ENCODE measurements at places on chromosomes 2 and 18.
A peak's percentile ranks its signal among the peaks of the same experiment; 100 is the strongest.

- DNase-seq: no peak
Observed at GRCh38 chr18:46378126-46378863, 274.1 kb downstream of the HAUS1 start.

DNA sequence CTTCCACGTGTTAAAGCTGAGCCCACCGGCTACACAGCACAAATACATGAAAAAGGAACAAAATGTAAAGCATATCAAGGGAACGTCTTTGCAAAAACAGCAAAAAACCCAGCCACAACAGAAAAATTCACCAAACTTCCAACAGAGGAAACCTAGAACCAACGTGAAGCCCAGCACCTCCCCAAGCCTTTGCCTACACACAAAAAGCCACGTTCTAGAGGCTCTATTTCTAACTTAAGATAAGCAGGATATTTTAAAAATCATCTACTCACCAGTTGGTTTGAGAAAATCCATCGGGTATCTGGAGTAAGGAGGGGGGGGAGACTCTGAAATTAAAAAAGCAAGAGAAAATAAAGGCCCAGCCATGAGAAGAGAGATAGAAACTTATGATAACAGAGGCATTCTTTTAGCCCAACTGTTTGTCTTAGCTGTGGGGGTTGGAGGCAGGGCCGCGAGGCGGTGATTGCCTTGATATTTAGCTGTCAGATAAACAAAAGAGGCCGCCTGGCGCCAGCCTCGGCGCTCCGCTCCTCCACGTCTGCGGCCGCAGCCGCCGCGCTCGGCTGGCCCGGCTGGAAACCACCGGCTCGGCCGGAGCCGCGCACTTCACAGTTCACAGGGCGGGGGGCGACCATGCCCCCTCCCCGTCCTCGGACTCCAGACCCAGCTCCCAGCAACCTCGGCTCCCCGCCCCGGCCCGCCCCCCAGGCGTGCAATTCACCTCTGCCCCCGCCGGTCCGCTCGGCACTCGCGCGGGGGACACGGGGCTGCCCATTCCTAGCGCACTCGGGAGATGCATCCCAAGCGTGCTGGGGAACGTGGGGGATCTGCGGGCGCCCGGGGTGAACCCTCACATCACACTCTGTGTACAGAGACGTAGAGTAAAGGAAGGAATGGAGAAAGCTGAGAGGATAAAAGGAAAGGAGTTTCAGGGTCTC is 2.4 kb downstream of the SMAD7 start:
- peak; percentile 87 for DNase-seq

DNA sequence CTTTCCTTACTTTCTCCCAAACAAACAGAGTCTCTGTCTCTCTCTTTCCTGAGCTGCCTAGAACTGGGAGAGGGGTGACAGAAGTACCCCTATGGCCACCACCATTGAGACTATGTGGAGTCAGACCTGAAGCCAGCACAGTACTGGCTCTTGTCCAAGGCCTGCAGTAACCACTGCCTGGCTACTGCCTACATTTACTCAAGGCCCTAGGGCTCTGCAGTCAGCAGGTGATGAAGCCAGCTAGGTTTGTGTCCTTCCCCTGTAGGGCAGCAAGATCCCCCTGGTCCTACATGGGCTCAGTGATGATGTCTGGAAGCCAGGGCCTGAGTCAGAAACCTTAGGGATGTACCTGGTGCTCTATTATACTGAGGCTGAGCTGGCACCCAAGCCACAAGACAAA is 12.2 kb downstream of the MYO3B start:
- no peak for DNase-seq

GRCh38 chr2:233989221-233989858 is 61.2 kb upstream of the SPP2 start:
- DNase-seq: no peak

GRCh38 chr2:204888222-204888621 is 342.9 kb downstream of the PARD3B start:
- no peak for DNase-seq

DNA sequence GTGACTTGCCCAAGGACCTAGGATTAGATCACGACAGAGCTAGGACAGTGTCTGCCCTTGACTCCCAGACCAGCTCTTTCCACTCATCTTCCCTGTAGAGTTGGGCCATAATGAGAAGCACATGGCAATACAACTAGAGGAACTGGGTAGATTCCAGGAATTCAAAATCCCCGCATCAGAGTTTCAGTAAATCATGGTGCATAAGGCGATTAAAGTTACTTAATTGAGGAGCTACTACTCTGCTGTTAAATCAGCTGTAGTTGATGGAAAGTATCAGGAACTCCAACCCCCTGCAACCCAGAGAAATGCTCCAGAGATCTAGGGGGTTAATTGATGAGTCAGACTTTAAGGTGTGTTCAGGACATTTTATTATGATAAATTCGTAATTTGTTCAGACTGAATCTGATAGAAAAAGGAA is 5.7 kb downstream of the ANTXR1 start:
- DNase-seq: no peak

DNA sequence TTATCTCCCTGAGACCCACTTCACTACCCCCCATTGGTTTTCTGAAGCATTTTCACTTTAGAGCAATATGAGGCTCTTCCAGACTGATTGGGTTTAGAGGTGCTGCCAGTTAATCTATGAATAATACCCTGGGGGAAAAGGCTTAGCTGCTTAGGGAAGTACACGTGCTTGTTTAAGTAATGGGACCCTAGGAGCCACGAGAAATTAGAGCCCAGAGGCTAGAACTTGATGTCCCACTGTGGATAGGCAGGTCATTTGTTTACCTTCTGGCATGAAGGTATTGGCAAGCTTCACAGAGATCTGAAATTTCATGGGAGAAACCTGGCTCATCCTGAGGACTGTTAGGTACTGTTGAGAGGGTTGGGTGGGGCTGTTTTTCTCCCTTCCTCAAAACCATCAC is 59.7 kb downstream of the CLIP4 start:
- no peak for DNase-seq

DNA sequence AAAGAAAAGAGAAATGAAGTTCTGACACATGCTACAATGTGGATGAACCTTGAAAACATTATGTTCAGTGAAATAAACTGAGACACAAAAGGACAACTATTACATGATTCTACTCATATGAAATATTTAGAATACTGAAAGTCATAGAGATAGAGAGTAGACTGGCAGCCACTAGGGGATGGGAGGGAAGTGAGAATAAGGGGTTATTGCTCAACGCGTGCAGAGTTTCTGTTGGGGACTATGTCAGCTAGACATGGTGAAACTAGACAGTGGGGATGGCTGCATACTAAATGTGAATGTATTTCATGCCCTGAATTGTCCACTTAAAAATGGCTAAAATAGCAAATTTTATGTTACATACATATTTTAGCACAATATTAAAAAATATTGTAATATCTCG is 108.7 kb upstream of the ATL2 start:
- DNase-seq: no peak

DNA sequence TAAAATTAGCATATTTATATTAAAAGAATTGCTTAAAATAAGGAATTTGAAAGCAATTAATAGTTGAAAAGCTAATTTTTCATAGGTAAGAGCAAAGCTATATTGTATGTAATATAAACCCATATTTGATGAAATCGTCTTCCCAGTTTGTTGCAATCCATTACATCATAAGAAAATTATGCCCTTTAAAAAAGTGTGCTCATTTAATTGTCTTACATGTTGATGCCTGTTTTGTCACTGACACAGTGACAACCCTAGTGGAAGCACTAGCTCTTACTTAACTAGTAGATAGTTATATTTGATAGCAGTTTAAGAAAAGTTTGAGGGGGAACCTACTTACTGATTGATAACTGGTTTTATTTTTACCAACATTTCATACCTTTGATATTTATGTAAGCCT is 30.0 kb upstream of the IL18RAP start:
- no peak for DNase-seq

- no peak for DNase-seq
Observed at GRCh38 chr18:29080946-29081345, 904.0 kb upstream of the CDH2 start.

DNA sequence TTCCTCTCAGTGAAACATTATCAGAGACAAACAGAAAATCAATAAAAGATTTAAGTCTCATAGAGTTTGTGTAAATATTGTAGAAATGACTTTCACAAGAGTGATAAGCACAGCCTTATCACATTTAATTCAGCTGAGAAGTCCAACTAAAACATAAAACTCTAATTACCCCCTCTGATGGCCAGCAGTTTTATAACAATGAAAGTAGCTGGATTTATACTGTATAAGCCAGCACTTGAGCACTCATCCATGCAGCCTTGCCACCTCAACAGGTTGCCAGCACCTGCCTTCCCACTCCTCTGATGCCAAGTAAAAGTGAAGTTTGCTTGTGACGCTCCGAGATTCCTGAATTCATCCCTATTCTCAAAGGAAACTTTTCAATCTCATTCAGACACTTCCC is 103.0 kb upstream of the STK39 start:
- no peak for DNase-seq

- DNase-seq: peak; percentile 19
Observed at GRCh38 chr2:65164426-65164891, 34.6 kb upstream of the RAB1A start.

DNA sequence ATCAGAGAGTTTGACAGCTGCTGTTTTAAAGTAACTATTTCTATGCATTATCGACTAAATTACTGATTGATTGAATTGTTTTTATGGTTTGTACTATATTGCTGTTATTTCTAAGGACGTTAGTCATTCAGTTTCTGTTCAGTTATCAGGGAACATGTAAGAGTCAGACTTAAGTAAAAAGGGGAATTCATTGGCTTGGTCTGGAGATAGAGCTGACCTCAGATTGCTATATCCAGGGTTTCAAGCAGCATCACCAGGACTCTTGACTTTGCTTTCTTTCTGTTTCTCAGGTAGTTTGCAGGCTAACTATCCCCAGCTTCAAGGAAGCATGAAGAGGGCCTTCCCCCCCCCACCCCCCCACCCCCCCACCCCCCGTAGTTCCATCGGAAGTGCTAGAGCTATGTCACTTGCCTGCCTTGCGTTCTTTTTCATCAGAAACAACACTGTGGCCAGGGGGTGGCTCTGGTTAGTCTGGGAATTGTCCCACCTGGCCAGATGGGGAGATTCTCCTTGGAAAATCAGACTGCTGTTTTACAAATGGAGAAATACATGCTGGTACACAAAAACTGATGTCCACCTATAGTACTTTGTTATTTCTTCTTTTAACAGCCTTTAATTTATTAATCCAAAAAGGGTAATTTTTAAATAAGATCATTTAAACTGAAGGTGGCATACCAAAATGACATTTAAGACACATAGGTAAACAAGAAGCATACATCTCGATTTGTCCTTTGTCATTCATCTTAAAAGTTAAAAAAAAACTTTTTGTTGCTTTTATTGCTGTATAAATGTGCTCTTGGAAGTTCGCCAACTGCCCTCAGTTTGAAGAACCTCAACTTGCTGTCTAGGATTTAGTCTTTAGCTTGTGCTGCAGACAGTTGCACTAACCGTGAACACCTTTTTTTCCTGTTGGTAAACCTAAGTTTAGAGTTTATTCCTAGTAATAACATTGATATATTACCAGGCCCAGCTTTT is 9.4 kb downstream of the SMAD4 start:
- DNase-seq: no peak

- DNase-seq: peak; percentile 52
Observed at GRCh38 chr2:234111523-234111922, 61.0 kb downstream of the SPP2 start.

DNA sequence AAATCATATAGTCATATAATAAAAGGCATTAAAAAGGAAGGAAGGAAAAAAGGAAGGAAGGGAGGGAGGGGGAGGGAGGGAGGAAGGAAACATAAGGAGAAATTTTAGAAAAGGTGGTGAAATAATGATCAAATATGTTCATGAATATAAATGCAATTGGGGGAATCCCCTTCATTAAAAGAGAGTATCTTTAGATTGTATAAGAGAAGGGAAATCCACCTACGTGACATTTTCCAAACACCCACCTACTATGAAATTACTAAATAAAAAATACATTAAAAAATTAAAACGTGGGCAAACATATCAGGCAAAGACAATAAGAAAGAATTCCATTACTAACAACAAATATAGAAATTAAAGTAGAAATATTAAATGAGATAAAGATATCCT is 203.4 kb upstream of the PARD3B start:
- DNase-seq: no peak

GRCh38 chr2:224969633-224970260 is 72.5 kb downstream of the DOCK10 start:
- DNase-seq: no peak

- DNase-seq: no peak
Observed at GRCh38 chr2:178630581-178630980, 150.3 kb downstream of the PLEKHA3 start.

GRCh38 chr2:23826040-23826439 is 100.9 kb downstream of the ATAD2B start:
- no peak for DNase-seq

DNA sequence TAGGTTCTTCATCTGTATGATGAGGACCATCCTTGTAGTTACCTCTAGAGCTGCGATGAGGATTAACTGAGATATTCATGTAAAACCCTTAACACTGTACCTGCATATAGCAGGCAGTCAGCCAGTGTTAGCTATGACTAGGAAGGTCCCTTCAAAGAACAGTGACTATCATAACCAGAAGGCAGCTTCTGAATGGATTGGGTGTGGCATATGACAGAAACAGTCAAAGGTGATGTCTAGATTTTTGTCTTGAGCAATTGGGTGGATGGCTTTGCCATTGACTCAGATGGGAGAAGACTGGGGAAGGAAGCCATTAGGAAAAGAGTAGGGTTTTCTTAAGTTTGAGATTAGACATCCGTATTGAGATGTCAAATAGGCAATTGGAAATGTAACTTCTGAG is 15.7 kb downstream of the XDH start:
- DNase-seq: no peak

- peak; percentile 39 for DNase-seq
Observed at GRCh38 chr18:44568986-44569385, 111.7 kb upstream of the SETBP1 start.

- DNase-seq: peak; percentile 87
Observed at GRCh38 chr2:67259556-67260342, 137.4 kb upstream of the ETAA1 start.

GRCh38 chr18:58544179-58544578 is 84.7 kb downstream of the ALPK2 start:
- DNase-seq: no peak

DNA sequence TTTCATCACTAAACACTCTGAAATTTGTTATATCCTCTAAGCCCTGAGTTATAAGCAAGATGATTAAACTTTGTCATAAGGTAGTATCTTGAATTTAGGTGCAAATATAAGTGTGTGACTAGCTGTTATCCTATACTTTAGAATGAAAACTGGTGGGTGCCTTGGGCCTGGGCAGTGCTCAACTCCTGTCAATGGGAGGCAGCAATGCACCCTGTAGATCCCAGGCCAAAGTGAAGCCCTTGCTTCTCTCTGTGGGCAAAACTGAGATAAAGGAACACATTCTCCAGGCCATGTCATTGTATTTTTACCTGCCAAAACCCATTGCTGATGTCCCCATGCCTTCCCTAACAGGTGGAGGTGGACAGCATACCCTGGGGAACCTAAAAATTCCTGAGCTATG is 525.2 kb downstream of the TNS1 start:
- DNase-seq: no peak

DNA sequence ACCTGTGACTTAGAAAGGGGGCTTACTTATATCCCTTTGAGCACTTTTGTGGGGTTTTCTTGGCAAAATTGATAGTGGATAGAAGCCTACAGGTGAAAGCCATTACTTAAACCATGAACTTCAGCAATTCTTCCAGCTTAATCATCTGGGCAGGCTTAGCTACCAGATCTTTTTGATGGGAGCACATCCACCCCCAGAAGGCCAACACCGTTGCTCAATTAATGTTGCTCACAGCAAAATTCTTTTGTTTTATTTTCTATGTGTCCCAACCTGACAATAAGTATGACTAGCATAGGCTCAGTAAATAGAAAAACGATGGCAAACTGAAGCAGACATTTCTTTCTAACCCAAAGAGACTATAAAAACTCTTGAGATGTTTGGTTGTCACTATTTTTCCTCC is 269.4 kb upstream of the TCF4 start:
- DNase-seq: no peak

GRCh38 chr2:15435474-15435873 is 125.7 kb downstream of the NBAS start:
- DNase-seq: no peak
